Inflammatory macrophage treated with lipopolysaccharide for 4 hours (primary cell): ENCODE measurements at places on chromosomes 2 and 18.

GRCh38 chr2:65300134-65300760 is 72.6 kb downstream of the ACTR2 start:
- no peak for DNase-seq

GRCh38 chr2:175103191-175103590 is 64.8 kb downstream of the ATF2 start:
- DNase-seq: no peak

DNA sequence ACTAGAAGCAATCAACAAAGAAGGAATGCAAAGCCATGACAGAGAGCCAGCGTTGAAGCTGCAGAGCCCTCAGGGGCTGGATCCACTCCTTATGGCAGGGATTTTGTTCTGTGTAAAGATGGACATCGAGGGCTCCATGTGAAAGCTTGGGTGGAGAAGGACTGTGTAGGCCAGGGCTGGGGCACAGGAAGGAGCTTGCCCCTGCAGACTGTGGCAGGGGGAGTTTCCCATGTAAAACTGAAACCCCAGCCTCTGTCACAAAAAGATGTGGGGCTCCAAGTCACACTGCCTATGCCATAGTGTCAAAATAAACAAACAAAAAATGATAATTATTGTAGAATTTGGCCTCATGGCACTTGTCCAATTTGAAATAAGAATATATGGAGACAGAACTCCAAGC is 408.7 kb upstream of the HS6ST1 start:
- DNase-seq: no peak

DNA sequence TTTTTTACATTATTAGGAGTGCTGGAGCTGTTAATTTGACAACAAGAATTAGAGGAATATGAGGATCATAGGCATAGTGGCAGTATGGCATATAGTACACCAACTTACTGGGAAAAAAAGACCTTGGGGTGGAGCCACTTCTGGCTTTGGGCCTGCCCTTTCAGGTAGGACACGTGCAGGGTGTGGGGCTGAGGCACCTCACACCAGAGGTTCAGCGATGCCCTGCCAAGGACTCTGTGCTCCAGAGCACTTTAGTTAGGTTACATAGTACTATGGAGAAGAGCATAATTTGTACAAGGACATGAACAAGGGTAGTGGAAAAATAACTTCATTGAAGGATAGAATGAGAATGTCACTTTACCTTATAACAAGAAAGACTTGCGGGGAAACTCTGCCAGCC is 77.1 kb upstream of the CD302 start:
- no peak for DNase-seq

DNA sequence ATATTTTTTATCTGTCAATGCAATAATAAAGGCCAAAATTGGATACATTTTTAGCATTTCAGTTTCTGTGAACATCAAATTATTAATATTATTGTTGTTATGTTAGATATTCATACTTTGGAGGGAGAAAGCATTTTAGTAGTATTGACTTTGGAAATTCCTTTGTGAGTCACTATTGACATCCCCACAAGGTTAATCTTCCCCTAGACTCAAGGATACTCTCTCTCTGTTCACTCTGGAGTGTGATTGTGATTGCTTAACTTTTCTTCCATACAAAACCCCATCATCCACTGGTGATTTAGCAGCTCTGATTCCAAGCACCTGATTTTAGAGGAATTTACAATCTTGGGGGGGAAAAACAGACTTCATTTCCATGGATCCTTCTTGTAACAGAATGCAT is 352.0 kb downstream of the THSD7B start:
- DNase-seq: no peak

DNA sequence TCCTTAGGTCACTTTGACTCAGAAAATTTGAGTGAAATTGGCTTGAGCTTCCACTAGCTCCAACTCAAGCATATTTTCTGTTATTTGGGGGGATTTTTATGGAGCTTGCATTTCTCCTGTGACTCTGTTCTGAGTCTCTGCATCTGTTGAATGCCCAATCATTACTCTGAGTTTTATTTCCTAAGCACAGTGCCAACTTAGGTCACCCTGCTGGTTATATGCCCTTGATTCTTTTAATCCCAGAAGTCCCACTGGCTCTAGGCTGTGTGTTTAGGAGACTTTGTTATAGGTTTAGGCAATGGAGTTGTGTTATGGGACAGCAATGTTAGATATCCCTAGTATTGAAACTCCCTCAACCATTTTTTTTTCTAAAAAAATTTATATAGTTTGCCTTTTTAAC is 198.2 kb upstream of the DTNA start:
- no peak for DNase-seq
